ENCODE measurements at places on chromosomes 6 and 20. TPM values are rescaled to one million over a fixed set of nuclear protein-coding genes. Genes with fewer than 3 reads are reported as not detected.

- H3K27ac ChIP-seq: no peak overlapping the region
- no peaks in the 10 kb centered on the region for H3K36me3 ChIP-seq
- no peak overlapping the region for H3K4me3 ChIP-seq
- no peak for DNase-seq
Measured at GRCh38 chr6:33987531-33988021, 158.3 kb downstream of the GRM4 start.

GRCh38 chr20:13458860-13459451 is 179.8 kb downstream of the TASP1 start:
- peak; percentile 16 for DNase-seq
- no peak overlapping the region for H3K4me3 ChIP-seq
- H3K36me3 ChIP-seq: no peaks in the 10 kb centered on the region
- no peaks in the 10 kb centered on the region for H3K27me3 ChIP-seq
- H3K4me1 ChIP-seq: no peaks in the 10 kb centered on the region

GRCh38 chr6:23301556-23301955 is 732.2 kb downstream of the HDGFL1 start:
- H3K36me3 ChIP-seq: no peaks in the 10 kb centered on the region
- no peaks in the 10 kb centered on the region for H3K4me1 ChIP-seq
- no peak overlapping the region for H3K4me3 ChIP-seq
- H3K27me3 ChIP-seq: no peaks in the 10 kb centered on the region

DNA sequence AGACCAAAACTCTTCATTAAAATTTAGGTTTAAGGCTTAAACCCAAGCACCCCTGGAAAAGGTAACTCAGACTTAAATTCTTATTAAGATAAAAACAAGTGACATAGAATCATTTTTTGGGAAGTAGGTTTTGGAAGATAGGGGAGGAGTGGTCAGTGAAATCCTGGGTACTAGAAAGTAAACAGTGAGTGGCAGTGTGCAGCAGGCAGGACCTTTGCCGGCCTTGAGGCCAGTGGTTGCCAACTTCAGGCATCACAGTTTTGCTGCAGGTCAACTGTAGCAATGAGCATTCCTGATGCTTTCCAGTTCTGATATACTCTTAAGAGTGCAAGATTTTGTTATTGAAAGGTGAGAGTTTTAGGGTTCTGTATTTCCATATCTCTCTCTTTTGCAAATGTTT is 69.3 kb upstream of the SUPT3H start:
- H3K27ac ChIP-seq: peak overlapping the region; percentile 100
- H3K27me3 ChIP-seq: no peaks in the 10 kb centered on the region
- peaks cover 56% of the 10 kb centered on the region for H3K36me3 ChIP-seq
- H3K4me3 ChIP-seq: peak overlapping the region; percentile 76
- H3K4me1 ChIP-seq: peaks cover 85% of the 10 kb centered on the region

- peak overlapping the region; percentile 98 for H3K4me3 ChIP-seq
- H3K4me1 ChIP-seq: peaks cover 36% of the 10 kb centered on the region
- peaks cover 72% of the 10 kb centered on the region for H3K27me3 ChIP-seq
- DNase-seq: peak; percentile 47
- peak overlapping the region; percentile 85 for H3K27ac ChIP-seq
- H3K36me3 ChIP-seq: no peaks in the 10 kb centered on the region
Measured at GRCh38 chr6:105994118-105994590, 92.0 kb upstream of the PRDM1 start.

The PDE7B gene
- total RNA-seq: 1.00 TPM

The RWDD2A gene
- total RNA-seq: 2.8 TPM

The ZFP64 gene
- 11.6 TPM for total RNA-seq
